Suprapubic skin (tissue), 4 donors: ENCODE measurements at places on chromosomes 16 and 17. TPM values are rescaled to one million over a fixed set of nuclear protein-coding genes. Genes with fewer than 3 reads are reported as not detected.

The ABCA5 gene
- total RNA-seq, result 53.8 TPM

The GFAP gene
- not detected for total RNA-seq

- DNase-seq, result no peak
- H3K27ac ChIP-seq, result no peak overlapping the region
- no peak overlapping the region for H3K4me3 ChIP-seq
- H3K4me1 ChIP-seq, result no peaks in the 10 kb centered on the region
- H3K27me3 ChIP-seq, result no peaks in the 10 kb centered on the region
Observed at GRCh38 chr16:852451-853185, 52.1 kb upstream of the GNG13 start.

DNA sequence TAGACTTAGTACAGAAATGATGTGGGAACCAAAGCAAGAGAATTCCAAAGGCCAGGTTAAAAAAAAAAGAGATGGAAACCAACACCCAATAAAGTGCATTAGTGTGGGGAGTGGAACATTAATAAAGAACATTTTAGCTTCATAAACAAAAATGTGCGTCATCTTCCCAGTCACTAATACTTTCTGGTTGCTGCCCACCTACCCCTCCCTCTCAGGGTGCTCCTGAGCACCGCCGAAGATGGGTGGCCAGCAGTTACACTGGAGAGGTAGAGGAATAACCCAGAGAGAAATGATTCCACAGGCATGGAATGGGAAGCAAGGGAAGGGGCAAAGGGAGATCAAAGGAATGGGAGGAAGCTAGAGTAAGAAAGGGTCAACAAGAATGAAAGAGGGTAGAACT is 6.0 kb upstream of the CHD3 start:
- peaks cover 19% of the 10 kb centered on the region for H3K36me3 ChIP-seq
- no peak overlapping the region for H3K4me3 ChIP-seq
- DNase-seq, result no peak
- H3K4me1 ChIP-seq, result peaks cover 47% of the 10 kb centered on the region
- no peak overlapping the region for H3K27ac ChIP-seq

GRCh38 chr17:38425744-38426143 is 2.5 kb upstream of the ARHGAP23 start:
- peak overlapping the region; percentile 27 for H3K27ac ChIP-seq
- DNase-seq, result no peak
- H3K4me1 ChIP-seq, result peaks cover 40% of the 10 kb centered on the region
- H3K4me3 ChIP-seq, result no peak overlapping the region

GRCh38 chr17:36705874-36706731 is 104.7 kb downstream of the MRM1 start:
- H3K4me3 ChIP-seq, result no peak overlapping the region
- peaks cover 4% of the 10 kb centered on the region for H3K4me1 ChIP-seq
- no peak for DNase-seq
- H3K27ac ChIP-seq, result no peak overlapping the region

GRCh38 chr17:7836596-7837407 is 2.8 kb downstream of the KDM6B start:
- no peaks in the 10 kb centered on the region for H3K36me3 ChIP-seq
- H3K27ac ChIP-seq, result peak overlapping the region; percentile 98
- no peaks in the 10 kb centered on the region for H3K27me3 ChIP-seq
- H3K4me1 ChIP-seq, result peaks cover 66% of the 10 kb centered on the region
- peak; percentile 97 for DNase-seq

DNA sequence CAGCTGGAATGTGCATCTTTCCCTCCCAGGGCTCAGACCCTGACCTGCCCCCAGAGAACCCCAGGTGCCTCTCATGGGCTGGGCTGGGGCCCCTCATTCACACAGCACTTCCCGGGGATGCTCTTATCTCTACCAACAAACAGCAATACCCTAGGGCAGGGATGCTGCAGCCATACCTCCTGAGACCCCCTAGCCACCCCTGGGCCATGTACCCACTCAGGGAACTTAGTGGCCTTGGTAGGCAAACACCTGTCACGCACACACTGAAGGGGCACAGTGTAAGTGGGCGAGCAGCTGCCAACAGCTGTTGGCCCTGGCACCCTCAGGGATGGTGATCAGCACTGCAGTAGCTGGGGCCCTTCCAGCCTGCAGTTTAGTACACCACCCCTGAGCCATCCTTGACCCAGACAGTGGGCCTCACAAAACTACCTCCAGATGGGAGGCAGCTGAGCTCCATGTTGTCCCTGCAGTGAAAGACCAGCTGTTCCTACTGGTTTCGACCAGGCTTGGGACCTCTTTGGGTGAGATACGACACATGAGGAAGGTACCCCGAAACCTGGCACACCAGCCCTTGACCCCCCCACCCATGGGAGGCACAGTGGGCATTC is 1723.6 kb downstream of the TP53TG3F start:
- no peaks in the 10 kb centered on the region for H3K27me3 ChIP-seq
- DNase-seq, result peak; percentile 66
- no peaks in the 10 kb centered on the region for H3K4me1 ChIP-seq
- H3K27ac ChIP-seq, result no peak overlapping the region
- H3K36me3 ChIP-seq, result no peaks in the 10 kb centered on the region

GRCh38 chr17:21010705-21011596 is 31.9 kb downstream of the USP22 start:
- DNase-seq, result no peak
- H3K27ac ChIP-seq, result no peak overlapping the region
- H3K36me3 ChIP-seq, result peaks cover 97% of the 10 kb centered on the region
- no peaks in the 10 kb centered on the region for H3K4me1 ChIP-seq
- H3K4me3 ChIP-seq, result no peak overlapping the region
- H3K27me3 ChIP-seq, result no peaks in the 10 kb centered on the region

- no peaks in the 10 kb centered on the region for H3K4me1 ChIP-seq
- H3K4me3 ChIP-seq, result no peak overlapping the region
- H3K27ac ChIP-seq, result no peak overlapping the region
- peaks cover 24% of the 10 kb centered on the region for H3K36me3 ChIP-seq
- no peak for DNase-seq
Observed at GRCh38 chr17:60231691-60232090, 81.9 kb downstream of the CA4 start.
